ENCODE measurements at places on chromosomes 11 and 22.

DNA sequence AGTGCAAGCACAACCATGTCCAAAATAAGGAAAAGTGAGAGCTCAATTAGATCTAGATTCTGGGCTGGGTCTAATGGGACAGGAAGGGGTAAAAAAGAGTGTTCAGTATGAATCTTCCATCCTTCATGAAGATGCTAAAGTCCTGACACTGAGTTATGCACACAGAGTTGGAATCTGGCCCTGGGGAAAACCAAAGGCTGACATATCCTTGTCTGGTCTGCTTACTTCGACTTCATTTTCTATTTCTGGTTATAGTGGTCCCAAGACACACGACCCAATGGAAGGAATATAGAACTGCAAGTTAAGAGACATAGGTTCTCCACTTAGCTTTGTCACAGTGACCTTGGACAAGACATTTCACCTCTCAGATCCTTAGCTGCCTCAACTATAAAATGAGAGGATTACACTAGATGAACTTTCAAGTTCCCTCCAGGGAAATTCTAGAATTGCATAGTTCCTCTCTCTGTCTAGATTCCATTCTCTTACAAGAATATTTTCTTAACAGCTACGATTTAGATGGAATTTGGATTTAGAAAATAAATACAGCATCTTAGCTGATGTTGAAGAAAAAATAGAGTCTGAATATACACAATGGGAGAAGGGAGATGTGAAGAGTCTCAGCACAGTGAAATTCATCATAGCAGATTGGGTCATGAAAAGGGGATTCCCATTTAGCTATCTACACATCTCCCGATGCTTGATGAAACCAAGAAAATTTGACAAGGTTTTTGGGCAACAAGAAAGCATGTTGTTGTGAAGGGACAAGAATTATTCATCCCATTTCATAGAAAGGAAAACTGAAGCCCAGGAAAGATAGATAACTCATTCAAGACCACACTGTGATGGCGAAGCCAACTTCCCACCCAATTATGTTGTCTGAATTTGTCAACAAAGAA lies 3.3 kb downstream of the BLID start:
- no peak for DNase-seq

DNA sequence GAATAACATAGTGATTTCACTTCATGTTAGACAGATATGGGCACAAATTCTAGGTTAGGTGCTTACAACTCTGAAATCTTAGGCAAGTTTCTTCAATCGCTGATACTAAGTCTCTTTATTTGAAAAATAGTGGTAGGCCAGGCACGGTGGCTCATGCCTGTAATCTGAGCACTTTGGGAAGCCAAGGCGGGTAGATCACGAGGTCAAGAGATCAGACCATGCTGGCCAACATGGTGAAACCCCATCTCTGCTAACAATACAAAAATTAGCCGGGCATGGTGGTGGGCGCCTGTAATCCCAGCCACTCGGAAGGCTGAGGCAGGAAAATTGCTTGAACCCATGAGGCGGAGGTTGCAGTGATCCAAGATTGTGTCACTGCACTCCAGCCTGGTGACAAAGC lies 729.4 kb downstream of the METTL15 start:
- no peak for DNase-seq

DNA sequence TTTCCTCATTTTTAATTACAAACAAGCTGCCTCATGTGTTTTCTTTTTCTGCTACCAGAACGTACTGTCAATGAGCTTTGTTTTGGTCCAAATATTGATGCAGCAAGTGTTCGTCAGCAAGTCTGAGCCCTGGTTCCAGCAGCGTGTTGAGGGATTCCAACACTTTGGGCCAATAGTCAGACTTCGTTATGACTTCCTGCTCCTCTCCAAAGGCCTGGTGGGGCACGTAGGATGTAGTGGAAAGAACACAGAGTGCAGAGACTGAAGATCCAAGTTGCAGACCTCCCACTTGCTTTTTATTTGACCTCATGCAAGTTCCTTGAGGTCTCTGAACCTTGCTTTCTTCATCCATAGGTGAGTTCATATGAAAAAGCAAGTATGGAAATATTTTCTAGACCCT lies 138.2 kb downstream of the BBOX1 start:
- no peak for DNase-seq

DNA sequence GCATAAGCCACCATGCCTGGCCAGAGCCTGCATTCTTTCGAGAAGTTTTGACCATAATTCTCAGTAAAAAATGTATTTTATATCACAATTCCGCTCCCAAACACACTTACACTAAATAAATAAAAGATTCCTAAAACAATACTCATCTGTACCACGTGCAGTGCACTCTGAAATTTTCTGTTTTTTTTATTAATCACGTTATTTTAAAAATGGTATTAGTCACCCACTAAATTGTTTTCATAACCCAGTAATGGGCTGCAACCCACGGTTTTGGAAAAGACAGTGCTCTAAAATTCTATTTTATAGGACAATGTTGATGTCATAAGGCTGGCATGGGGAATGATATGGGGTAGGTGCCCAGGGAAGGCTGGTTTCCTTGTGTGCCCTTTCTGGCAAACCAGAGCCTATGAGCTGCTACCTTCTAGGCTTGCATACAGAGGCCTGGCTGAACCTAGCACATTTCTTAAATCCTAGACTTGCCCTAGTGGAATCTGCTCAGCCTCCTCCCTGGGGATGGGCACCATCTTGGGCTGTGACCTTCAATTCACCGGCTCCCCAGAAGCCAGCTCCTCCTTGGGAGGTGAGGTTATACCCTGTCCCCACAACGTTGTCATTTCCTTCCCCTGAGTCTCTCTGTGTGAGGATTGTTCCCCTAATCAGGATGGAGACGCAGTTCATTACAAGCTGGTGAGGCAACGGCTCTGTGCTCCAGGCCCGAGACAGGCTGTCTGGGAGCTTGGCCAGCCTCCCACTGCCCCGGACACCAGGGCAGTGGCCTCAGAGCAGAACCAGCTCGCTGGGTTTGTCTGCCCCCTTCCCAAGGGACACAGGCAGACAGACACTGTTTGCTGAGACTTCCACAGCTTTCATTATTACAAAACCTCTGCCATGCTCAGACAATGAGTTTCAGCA lies 116.5 kb upstream of the NAV2 start:
- DNase-seq, result peak; percentile 85

- no peak for DNase-seq
Observed at GRCh38 chr11:12028303-12028702, 19.9 kb upstream of the DKK3 start.

DNA sequence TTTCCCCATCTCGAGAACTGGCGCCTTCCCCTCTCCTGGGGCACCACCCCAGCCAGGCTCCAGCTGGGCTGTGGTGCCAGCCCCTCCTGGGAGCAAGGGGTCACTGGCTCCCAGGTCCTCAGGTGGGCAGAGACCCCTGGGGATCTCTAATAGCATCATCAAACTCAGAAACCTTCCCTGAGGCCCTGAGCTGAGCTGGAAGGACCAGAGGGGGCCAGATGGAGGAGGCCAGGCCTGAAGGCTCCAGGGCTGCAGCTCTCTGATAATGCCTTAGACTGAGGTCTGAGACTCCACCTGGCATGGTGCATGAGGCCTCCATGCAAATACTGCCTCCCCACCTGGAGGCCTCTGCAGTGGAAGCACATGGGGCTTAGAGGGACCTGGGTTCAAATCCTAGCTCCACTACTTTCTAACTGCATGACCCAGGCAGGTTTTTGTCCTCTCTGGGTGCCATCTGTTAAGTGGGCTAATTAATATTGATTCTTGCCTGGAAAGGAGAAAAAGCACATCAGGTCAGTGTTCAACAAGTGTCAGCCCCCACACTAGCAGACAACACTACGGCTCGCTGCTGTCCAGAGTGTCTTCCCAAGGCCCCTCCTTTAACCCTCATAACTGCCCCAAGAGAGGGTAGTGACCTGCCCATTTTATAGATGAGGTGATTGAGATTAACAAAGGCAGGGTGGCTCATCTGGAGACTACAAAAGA lies 1.5 kb downstream of the MAPK8IP1 start:
- no peak for DNase-seq

- no peak for DNase-seq
Observed at GRCh38 chr11:62805961-62806441, 761 bp upstream of the NXF1 start.

DNA sequence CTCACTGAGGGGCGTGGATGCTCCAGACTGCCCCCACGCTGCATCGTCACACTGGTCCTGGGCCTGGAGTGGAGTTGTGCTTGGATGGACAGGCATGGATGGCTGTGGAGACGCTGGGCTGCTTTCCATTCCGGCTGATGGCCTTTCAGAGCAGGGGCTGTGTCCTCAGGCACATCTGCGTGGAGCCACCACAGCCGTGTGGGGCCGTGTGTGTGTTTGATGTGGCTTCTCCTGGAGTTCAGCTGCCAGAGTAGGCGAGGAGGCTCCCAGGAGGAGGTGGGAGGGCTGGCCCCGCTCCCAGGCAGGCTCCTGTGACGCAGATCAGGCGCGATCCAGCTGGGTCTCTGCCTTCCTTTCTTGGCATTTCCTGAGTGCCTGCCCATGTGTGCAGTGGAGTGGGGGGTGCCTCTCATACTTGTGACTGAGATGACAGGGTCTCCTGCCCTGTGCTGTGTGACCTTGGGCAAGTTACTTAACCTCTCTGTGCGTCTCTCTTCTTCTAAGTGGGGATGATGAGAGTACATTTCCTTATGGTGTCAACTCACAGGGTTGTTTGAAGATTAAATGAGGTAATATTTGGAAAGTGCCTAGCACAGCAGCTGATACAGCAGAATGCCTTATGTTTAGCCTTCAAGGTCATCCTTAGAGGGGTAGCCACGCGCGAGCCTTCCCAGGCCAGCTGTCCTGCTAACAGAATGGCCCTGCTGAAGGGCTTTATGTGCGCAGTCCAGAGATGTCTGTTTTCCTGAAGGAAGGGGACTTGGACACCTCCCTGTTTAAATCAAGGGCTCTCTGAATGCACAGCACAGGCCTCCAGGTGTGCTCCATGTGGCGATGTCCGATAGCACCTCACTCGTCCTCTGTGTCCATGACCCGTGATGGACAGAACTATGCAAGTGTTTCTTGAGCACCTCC lies 33.5 kb downstream of the GLB1L2 start:
- no peak for DNase-seq

- DNase-seq, result no peak
Observed at GRCh38 chr22:35174401-35175038, 82.8 kb upstream of the HMGXB4 start.

DNA sequence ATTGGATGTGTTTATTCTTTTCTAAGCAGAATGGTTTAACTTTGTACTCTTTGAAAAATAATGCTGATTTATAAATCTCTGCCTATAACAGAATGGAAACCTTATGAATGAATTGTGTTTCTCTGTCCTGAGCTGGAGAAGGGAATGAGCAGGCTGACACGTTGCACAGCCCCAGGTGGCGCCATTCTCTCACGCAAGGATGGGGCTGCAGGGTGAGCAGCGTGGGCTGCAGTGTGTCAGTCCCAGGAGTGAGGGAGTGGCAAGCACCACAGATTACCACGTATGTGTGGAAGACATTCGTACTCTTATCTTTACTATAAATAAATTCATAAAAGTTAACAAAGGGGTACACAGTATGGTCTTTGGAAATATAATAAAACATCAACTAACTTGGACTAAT lies 33.4 kb downstream of the FDX1 start:
- DNase-seq, result no peak

- no peak for DNase-seq
Observed at GRCh38 chr11:88511006-88511405, 173.5 kb upstream of the CTSC start.

- no peak for DNase-seq
Observed at GRCh38 chr11:1706634-1707400, 9.8 kb downstream of the KRTAP5-6 start.

Data from GM04503 (cell line).